ENCODE measurements at places on chromosomes 7 and 10.

DNA sequence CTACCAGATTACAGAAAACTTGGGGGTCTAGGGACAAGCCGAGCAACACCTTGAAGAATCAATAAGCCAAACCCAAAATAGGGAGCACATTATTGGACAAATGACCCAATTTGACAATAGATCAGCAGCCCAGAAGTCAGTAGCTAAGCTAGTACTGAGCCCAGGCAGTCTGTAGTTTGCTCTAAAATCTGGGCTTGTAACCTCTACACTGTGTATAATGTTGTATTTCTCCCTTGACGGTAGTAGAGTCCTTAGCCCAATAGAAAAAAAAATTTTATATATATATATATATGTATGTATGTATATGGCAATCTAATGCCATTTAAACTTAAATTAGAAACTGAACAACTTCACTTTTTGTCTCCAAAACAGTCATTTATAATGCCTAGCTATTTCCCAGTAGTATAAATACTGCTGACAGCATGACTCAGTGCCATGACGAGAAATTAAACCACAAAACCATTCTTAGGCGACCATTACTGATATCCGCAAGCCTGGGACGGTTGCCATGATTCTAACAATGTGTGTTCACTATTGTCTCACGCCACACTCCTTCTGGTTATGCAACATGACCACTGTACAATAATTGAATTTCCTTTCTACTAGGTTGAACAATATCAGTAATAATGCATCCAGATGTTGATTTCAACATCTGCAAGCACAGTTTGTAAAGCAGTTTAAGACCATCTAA, 110.5 kb downstream of the IPMK start:
- no peak for DNase-seq

DNA sequence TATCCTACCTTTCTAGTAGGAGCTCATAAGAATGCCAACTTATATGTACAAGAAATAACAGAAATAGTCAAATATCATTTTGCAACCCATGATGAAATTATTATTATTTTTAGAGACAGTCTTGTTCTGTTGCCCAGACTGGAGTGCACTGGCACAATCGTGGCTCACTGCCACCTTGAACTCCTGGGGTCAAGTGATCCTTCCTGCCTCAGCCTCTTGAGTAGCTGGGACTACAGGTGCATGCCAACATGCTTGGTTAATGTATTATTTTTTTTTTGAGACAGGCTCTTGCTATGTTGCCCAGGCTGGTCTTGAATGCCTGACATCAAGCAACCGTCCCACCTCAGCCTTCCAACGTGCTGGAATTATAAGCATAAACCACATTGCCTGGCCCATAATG, 44.8 kb downstream of the TNPO3 start:
- no peak for DNase-seq

- DNase-seq: no peak
Measured at GRCh38 chr10:103613616-103614015, 120.1 kb downstream of the NEURL1 start.

DNA sequence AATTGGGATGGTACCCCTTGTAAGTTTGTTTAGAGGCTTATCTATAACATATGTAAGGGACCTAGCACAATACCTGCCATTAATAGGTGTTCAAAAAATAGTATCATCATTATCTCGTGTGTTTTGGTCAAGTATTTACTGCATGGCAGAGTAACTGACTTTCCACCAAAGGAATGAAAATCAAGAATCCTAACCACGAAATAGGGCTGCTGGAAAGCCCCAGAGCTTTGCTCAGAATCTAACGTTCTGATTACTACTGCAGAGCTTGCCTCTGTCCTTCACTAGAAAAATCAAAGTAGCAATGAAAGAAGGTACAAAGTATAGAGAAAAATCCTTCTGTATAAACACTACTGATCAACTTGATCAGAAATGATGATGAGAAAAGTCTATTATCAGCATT, 34.9 kb downstream of the DCLRE1C start:
- no peak for DNase-seq

- no peak for DNase-seq
Measured at GRCh38 chr10:61779950-61780659, 117.4 kb downstream of the CABCOCO1 start.

- DNase-seq: no peak
Measured at GRCh38 chr7:157573244-157573643, 236.4 kb downstream of the DNAJB6 start.

DNA sequence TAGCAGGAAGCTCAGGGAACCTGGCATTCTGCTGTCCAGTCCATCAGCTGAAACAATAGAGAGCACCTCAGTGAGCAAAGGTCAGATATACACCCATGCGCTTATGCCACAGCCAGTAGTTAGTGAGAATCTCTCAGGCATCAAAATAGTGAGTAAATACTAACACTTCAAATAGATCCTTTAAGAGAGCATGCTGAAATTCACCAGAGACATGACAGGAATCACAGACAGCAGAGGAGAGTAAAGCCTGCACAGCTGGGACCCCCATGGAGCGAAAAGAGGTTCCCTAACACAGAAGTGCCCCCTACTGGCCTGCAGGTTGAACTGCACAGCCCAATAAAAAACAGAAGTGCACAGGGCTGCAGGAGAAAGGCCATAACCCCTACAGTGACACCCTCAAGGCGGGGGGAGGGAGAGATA, 57.6 kb upstream of the ANTXRL start:
- no peak for DNase-seq

- DNase-seq: no peak
Measured at GRCh38 chr7:155124706-155125105, 54.6 kb downstream of the HTR5A start.

DNA sequence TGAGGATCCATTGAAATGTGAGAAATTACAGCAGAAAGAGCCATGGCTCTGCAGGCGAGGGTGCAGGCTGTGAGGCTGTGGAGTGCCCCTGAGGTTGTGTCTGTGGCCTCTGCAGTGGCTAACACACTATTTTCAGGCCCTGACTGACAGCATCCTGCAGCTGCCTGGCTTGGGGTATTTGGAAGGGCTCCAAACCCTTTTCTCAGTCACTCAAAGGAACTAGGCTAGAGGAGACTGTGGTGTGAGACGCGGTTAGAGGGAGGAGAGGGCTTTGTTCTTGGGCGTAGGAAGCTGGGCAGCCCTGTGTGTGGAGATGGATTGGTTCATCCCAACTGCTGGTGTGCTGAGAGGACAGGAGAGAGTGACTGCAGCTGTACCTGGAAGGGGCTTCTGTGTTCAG, 134.9 kb downstream of the RAMP3 start:
- DNase-seq: no peak

- DNase-seq: no peak
Measured at GRCh38 chr10:35912615-35913569, 270.8 kb upstream of the FZD8 start.

DNA sequence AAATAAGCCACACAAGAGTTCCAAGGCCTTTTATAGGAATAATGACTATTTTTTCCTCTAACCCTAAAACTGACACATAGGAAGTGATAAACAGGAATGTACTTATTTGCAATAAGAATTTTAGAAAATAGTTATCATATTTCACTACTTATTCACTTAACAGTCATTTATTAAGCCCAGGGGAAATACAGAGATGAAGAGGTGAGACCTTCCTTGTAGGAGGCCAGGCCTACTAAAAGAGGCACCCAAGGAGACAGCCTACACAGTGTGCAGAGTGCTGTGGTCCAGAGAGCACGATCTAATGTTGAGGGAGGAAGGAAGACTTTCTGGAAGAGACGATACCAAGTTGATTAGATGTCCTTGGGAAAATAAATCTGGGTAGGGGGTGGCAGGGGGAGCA, 45.0 kb upstream of the PPP1R3C start:
- DNase-seq: no peak

GRCh38 chr7:73489976-73490375, 32.1 kb downstream of the BAZ1B start:
- DNase-seq: no peak

- DNase-seq: no peak
Measured at GRCh38 chr10:17616403-17617030, 657 bp downstream of the HACD1 start.

DNA sequence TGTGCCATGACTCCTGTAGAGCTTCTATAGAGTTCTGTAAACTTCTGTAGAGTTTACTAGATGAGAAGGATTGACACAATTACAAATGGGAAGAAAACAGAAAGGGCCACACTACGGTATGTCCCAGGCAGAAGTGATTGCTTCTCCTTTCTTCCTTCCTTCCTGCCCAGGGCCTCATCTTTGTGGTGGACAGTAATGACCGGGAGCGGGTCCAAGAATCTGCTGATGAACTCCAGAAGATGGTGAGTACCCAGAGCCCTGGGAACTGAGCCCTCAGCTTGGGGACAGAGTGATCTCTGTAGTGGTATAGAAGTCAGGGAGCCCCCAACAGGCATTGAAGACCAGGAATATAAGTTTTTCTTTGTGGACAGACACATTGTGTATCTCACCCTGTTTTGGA, 1.7 kb downstream of the ARF5 start:
- DNase-seq: no peak

DNA sequence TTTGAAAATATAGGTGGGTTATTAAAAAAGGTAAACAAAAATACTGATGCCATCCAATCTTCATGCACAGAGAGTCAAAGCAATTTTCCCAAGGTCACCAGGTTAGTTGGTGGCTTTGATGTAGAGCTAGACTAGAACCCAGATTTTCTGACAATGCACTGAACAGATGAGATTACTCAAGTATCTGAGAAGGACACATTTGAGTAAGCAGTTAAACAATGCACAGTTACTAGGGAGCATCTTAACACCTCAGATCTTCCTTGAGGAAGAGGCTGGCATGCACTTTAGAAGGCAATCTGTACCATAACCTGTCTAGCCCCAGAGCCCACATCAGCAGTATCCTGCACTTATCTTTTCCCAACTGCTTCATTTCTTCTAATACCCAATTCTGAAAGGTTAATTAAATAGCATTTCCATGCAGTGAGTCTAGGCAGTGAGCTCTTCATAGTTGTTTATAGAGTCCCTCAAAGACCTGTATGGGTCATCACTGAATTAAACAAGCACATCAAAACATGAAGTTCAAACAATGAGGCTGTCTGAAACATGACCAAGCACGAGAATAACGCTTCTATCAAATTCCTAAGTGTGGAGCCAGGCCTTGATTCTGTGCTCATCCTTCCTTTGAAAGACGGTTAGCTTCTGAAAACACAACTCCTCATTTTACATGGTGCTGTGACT, 38.2 kb upstream of the ANK3 start:
- no peak for DNase-seq

- no peak for DNase-seq
Measured at GRCh38 chr10:83142074-83142563, 997.2 kb upstream of the GHITM start.

DNA sequence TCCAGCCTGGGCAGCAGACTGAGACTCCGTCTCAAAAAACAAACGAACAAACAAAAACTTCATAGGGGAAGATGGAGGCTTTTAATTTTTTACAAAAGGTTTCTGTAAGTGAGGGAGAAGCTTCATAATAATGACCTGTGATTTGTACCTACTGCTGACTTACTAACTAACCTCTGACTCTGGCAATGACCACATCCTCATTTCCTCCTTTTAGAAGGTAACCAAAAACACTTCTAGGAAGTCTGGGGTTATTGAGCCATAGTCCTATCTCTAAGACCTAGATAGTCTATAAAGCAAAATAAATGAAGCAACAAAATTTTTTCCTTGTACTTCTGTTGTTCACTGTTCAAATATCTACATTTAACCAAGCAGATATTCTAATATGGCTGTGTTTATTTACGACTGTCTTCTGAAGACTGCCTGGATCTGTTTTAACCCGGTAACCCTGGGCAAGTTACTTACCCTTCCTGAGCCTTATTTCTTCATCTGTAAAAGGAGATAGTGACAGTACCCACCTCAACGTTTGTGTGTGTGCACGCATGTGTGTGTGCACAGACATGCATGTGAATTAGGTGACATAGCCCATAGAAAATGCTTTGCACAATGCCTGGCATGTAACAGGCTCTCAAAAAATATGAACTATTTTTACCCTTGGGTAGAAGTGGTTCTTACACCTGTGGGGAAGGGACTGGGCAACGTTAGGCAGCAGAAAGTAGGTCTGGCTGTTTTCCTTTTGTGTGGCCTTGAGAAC, 30.8 kb upstream of the SMNDC1 start:
- no peak for DNase-seq

DNA sequence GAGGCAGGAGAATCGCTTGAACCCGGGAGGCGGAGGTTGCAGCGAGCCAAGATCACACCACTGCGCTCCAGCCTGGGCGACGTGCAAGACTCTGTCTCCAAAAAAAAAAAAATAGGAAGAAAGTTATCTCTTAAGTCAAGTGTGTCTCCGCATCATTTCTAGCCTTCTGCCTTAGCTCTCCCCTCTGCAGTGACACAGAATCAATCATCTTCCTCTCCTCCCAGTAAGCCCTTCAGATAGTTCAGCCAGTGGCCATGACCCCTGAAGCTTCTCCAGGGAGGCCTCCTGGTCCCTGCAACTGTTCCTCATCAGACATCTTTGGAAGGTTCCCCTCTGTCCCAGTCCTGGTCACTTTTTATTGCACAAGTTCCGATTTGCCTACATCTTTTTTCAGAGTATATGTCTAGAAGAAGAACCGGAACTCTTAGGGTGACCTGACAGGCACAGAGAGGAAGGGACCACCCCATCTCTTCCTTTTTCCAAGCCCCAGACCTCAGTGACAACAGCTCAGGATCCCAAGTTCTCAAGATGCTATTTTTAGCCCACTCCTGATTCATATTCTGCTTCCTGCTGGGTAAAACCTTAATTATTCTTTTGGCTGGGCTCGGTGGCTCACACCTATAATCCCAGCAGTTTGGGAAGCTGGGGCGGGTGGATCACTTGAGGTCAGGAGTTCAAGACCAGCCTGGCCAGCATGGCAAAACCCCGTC, 6.6 kb upstream of the RHBDD2 start:
- no peak for DNase-seq

- DNase-seq: no peak
Measured at GRCh38 chr7:159147246-159147645, 2.6 kb upstream of the VIPR2 start.

DNA sequence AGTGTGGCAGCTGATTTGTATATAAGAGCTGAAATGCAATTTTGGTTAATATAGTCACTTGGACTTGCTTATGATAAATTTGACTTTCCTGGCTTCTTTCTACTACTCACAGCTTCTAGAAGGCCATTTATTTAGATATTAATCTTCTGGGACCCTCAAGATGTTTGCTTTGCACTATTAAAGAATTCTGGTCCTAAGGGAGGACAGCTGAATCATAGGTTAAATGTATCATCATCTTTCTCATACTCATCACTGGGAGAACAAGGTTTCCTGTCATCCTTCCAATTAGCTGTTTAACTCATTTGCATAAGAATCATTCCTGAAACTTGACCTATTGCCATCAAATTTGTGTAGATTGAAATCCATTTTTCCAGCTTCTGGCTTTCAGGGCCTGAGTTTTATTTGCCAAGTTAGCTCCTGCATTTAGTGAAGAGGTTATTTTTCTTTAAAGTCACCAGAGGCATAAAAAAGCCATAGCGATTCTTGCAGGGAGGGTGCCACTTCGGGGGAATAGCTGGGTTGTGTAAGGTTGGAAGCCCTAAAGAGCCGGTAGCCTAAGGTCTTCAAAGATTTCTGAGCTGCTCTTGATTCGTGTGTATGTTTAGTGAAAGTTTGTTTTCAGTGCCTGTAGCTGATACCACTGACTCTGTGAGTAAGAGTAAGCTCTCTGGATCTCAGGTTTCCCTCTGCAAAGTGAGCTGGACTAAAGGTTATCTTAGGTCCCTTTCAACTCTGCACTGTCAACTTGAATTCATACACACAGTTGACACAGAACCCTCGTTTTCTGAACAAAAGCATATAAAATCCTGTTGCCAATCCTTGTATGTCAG, 4.3 kb downstream of the MAP3K8 start:
- no peak for DNase-seq
